ENCODE measurements at places on chromosomes 6 and 20. TPM values are rescaled to one million over a fixed set of nuclear protein-coding genes. Genes with fewer than 3 reads are reported as not detected.

Gene SLC17A3
- total RNA-seq: 10.4 TPM

Gene COL9A3
- 4.0 TPM for total RNA-seq

DNA sequence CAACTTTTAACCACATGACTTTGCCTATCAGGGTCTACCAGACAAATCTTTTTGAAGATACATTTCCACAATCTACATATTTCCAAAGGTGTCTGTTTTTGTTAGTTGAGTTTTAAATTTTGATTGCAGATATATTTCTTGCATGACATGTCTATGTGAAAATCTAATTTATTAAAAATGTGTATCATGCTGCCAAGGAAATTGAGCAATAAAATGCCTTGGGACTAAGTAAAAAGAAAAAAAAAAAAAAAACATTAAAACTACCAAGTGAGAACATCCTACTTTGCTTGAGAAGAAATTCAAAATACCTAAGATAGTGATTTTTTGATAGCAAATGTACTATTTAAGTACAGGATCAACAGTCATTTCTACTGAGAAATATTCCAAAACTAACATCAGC lies 17.7 kb downstream of the SLC17A5 start:
- DNase-seq: no peak

Gene ECT2L
- not detected for total RNA-seq

- no peak for DNase-seq
Observed at GRCh38 chr6:158324136-158324535, 11.9 kb downstream of the TULP4 start.

- DNase-seq: no peak
Observed at GRCh38 chr6:3721810-3722621, 29.5 kb downstream of the PXDC1 start.

GRCh38 chr6:88785478-88785877 lies 177.9 kb downstream of the RNGTT start:
- no peak for DNase-seq

Gene SLC22A16
- not detected for total RNA-seq

Gene OR11A1
- total RNA-seq: not detected

DNA sequence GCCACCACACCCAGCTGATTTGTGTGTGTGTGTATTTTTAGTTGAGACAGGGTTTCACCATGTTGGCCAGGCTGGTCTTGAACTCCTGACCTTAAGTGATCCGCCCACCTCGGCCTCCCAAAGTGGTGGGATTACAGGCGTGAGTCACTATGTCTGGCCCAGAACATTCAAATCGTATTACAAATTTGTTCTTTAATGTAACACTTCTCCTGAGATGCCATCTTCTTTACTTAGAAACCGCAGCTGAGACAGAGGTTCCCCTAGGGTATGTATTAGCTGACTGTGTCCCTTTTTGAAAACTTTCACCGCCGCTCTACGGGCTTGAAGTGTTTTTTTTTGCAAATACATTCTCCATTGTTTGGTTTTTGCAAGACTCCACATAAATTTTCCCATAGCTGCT lies 62.6 kb downstream of the TOX2 start:
- DNase-seq: peak; percentile 3

Gene NEDD9
- total RNA-seq: 11.7 TPM

GRCh38 chr6:153947808-153948447 lies 91.1 kb upstream of the OPRM1 start:
- DNase-seq: no peak

GRCh38 chr20:20568604-20569205 lies 143.7 kb downstream of the RALGAPA2 start:
- no peak for DNase-seq

DNA sequence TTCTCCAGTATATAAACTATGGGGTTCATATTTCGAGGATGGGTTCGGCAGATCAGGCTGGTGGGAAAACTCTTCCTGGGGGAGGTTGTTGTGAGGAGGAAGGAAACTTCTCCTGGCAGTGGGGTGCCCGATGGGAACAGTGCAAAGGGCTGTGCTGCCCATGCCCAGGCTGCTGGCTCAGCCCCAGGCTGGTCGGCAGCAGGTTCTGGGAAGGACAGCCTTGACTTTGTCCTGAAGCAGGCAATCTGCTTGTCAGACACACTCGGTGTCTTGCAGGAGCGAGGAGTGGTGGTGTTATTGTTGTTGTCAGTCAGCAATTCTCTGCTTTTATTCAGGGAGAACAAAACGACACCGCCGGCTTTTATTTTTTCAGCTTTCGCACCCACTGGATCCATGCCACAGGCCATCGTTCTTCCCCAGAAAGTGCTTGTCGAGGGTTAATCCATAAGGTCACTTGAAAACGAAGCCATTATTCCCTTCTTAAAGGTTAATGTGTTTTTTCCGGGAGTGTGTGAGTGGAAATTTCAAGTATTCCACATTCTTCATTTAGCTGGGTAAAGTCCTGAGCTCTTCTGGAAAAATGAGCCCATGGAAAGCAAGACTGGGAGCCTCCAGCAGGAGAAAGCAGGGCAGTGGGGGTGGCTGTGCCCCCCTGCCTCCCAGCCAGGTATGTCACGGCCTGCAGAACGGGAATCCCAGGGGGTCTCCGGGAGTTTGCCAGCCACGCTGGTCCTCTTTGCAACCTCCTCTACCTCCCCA lies 57.0 kb upstream of the STX16 start:
- no peak for DNase-seq

- DNase-seq: peak; percentile 51
Observed at GRCh38 chr6:154732538-154733182, 556 bp upstream of the SCAF8 start.

DNA sequence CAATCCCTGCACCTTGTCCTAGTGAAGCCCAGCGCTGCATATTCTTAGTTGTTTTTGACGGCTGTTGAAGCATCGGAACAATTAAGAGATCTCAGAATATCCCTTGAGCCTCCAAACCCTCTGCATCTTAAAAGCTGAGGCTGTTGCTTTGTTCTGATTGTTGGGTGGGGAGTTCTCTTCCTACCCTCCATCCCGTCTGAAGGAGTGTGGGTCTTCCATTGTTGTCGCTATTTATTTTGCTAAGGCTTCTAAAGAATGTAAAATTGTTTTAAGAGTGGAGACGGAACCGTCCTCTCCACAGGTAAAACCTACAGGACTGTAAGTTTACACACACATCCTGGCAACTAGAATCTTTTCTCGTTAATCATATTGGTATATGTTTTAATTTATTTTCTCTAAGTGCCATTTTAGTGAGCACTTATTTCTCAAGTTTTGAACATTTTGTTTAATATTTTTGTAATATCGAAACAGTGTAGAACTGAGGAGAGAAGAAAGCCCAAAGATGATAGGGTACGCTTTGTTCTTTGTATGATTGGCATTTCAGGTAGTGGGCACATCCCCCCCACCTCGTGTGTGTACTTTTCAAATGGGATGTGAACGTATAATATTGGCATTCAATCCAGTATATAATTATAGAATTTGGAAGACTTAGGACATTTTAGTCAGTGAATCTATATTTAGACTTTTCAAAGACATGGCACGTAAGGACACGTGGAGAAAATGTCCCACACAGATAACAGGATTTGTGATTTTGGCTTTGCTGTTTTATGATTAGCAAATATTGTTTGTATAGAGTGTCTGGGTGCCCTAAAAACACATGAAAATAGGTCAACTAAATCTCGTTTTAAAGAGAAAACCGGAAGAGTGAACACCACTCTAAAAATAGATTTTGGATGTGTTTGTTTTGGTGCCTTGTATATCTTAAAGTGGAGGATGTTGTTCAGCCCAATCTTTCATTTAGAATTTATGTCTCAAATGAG lies 1.3 kb downstream of the RNF146 start:
- no peak for DNase-seq

DNA sequence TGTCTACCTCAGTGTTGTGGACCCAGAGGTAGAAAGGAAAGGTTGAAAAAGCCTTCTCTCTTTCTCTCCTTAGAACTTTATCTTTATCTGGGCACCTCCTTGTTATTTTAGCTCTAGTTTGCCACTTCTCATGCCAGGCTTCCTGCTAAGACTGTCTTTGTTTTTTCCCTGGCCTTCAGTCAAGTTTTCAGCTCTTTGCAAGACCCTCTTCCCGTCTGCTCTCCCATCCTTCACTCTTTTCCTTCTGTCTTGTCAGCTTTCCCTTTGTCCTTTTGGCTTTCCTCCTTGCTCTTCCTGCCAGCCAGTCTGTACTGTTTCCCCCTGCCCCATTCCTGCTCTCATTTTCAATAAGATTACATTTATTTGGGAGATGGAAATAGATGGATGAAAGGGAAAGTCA lies 86.8 kb upstream of the CCN6 start:
- DNase-seq: no peak

DNA sequence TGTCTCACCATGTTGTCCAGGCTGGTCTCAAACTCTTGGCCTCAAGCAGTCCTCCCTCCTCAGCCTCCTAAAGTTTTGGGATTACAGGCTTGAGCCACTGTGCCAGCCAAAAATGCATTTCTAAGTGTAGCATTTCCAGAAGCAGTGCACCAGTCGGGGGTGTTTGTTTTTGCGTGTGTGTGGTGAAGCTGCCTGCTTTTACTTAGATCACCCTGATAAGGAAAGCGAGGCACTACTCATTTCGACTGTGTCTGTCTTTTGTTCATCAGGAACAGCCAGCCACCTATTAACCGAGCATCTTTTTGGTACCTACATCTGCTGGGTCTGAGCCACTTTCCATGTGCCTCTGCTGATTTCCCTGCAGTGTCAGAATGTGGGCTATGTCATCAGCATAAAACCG lies 18.7 kb downstream of the SIRT5 start:
- no peak for DNase-seq

Gene CPNE5
- 0.25 TPM for total RNA-seq

Gene TMEM244
- not detected for total RNA-seq

- DNase-seq: no peak
Observed at GRCh38 chr20:10321138-10321717, 102.6 kb downstream of the SNAP25 start.
